Uterus (tissue), 4 donors: ENCODE measurements at places on chromosomes 12 and 14. TPM values are rescaled to one million over a fixed set of nuclear protein-coding genes. Genes with fewer than 3 reads are reported as not detected.

DNA sequence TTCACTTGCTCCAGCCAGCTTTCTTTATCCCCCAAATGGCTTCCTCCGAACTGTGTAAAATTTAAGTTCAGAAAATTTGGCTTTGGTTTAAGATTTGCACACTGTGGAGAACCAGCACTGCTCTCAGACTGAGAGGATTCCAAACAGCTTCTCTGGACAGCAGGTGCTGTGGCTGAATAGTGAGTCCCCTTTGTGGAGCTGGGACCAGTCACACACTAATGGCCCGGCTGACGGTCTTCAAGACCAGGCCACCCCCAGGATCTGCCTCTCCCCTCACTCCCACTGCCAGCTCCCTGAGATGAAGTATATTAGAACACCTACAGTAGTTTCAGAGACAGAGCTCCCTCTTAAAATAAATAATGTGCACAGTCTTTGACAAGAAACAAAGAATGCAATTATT is 267.3 kb downstream of the BCAT1 start:
- H3K4me1 ChIP-seq = no peaks in the 10 kb centered on the region
- H3K27me3 ChIP-seq = no peaks in the 10 kb centered on the region
- no peaks in the 10 kb centered on the region for H3K36me3 ChIP-seq
- no peak for DNase-seq
- H3K27ac ChIP-seq = no peak overlapping the region
- H3K4me3 ChIP-seq = no peak overlapping the region

DNA sequence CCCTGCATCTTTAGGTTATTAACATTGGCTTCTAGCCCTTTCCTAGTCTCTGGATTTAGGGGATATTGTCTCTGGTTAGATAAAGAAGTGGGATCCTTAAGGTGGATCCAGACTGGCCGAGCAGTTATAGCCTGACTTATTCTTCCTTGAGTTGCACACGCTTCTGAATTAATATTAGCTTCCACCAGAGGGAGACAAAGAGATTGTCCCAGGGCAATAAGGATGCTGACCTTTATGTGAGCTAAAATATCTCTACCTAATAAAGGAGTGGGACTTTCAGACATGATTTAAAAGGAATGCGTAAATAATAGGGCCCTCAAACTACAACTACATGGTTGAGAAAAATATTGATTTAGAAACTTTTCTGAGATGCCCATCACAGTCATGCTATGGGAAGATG is 139.7 kb downstream of the SLCO1B3 start:
- H3K27ac ChIP-seq = no peak overlapping the region
- H3K27me3 ChIP-seq = no peaks in the 10 kb centered on the region
- no peaks in the 10 kb centered on the region for H3K4me1 ChIP-seq
- no peaks in the 10 kb centered on the region for H3K36me3 ChIP-seq
- no peak overlapping the region for H3K4me3 ChIP-seq

DNA sequence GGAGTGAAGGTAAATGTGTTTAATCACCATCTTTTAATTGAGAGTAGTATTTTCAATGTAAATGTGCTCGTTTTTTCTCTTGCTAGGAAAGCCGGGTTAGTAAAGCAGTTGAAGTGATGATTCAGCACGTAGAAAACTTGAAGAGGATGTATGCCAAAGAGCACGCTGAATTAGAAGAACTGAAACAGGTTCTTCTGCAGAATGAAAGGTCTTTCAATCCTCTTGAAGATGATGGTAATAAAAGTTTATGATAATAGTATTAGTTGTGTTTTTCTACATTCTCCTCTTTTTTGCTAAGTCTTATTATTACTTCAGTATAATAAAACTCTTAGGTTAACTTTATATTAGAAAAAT is 93.9 kb downstream of the DNAI7 start:
- DNase-seq = no peak
- H3K36me3 ChIP-seq = no peaks in the 10 kb centered on the region
- H3K27ac ChIP-seq = no peak overlapping the region
- no peak overlapping the region for H3K4me3 ChIP-seq
- no peaks in the 10 kb centered on the region for H3K27me3 ChIP-seq

GRCh38 chr14:71737760-71738159 is 194.5 kb upstream of the RGS6 start:
- H3K36me3 ChIP-seq = no peaks in the 10 kb centered on the region
- no peaks in the 10 kb centered on the region for H3K27me3 ChIP-seq
- H3K27ac ChIP-seq = no peak overlapping the region
- H3K4me1 ChIP-seq = no peaks in the 10 kb centered on the region
- H3K4me3 ChIP-seq = no peak overlapping the region

LHX5 gene
- total RNA-seq = not detected

DNA sequence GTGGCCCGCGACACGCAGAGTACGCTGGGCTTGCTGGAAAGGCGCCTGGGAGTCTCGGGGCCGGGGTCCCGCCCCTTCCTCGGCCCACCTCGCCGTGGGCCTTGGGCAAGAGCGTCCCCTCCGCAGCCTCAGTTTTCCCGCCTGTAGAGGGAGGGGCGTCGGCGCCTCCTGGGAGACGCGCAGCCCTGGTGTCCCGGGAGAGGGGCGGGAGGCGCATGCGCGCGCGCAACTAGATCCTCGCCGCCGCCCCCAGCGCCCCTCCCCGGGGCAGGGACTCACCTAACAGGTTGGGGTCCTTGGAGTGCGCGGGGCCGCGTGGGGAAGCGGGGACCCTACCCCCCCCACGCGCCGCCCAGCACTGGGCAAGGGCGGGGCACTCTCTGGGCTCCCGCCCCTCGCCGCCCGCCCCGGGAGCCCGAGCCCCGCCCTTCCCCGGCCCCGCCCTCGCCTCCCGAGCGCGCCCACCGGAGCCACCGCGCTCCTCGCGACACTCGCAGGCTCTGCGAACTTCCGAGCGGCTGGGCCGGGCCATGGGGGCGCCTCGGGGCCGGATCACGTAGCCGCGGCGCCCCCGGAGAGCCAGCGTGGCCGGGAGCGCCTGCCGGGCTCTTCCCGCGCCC is at the start of gene KIF26A:
Gene KIF26A, plus strand, starts transcription at position 490 of the 620 bp plus-strand sequence. CDS start 136 bp downstream, outside the sequence.
- no peaks in the 10 kb centered on the region for H3K36me3 ChIP-seq
- H3K27ac ChIP-seq = no peak within 1 kb of the TSS
- no peaks in the 10 kb centered on the region for H3K27me3 ChIP-seq
- no peak for DNase-seq

DNA sequence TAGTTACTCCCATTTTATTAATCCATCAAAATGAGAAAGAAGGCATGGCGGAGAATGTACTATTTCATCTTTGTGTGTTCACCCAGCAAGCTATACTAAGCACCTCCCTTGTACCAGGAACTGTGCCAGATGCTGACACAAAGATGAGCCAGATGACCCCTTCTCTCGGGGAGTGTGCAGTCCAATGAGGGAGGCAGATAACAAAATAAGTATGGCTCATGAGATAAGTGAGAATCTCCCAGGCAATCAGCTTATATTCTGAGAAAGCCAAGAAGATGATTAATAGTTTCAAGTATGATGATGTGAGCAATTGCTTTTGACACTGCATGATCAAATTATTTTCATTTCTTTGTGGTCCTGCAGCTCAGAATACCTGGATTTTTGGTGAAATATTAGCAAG is 1.3 kb upstream of the TMEM233 start:
- no peak for DNase-seq
- no peaks in the 10 kb centered on the region for H3K4me1 ChIP-seq
- no peak overlapping the region for H3K27ac ChIP-seq
- no peaks in the 10 kb centered on the region for H3K36me3 ChIP-seq
- H3K4me3 ChIP-seq = no peak overlapping the region

DNA sequence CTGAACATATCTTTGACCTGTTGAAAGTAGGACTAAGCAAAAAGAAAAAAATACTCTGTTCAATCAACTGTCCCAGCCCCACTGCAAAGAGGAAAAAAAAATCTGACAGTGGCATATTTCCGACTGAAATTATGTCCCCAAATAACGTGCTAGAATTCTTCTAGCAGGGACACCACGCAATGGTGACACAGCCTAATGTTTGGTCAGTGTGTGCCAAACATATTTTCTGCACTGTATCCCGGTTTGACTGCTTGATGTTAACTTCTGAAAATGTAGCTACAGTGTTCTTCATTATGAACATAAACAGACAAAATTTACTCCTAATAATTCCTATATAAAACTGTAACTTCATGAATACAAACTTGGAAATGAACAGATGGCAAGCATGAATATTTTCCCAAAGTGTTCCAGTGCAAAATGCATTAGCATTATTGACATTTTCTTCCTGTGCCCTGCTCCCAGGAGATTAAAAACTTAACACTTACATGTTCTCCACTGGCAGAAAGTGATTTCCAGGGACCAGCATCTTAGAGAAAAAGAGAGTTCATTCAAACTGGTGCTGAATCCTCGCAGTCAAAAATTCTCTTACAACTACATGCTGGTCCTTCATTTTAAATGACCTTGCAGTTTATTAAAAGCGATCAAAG is 72.4 kb upstream of the SYT1 start:
- H3K27ac ChIP-seq = no peak overlapping the region
- no peaks in the 10 kb centered on the region for H3K4me1 ChIP-seq
- no peak overlapping the region for H3K4me3 ChIP-seq

- H3K27me3 ChIP-seq = no peaks in the 10 kb centered on the region
- no peaks in the 10 kb centered on the region for H3K36me3 ChIP-seq
- H3K4me3 ChIP-seq = no peak overlapping the region
- no peak for DNase-seq
- no peak overlapping the region for H3K27ac ChIP-seq
These were observed 51.7 kb downstream of the PPP1R12A start for GRCh38 chr12:79883216-79883615.

- no peak overlapping the region for H3K4me3 ChIP-seq
- no peaks in the 10 kb centered on the region for H3K27me3 ChIP-seq
- H3K27ac ChIP-seq = no peak overlapping the region
- H3K4me1 ChIP-seq = no peaks in the 10 kb centered on the region
- DNase-seq = no peak
These were observed 167.1 kb downstream of the CHST11 start for GRCh38 chr12:104623883-104624282.

DNA sequence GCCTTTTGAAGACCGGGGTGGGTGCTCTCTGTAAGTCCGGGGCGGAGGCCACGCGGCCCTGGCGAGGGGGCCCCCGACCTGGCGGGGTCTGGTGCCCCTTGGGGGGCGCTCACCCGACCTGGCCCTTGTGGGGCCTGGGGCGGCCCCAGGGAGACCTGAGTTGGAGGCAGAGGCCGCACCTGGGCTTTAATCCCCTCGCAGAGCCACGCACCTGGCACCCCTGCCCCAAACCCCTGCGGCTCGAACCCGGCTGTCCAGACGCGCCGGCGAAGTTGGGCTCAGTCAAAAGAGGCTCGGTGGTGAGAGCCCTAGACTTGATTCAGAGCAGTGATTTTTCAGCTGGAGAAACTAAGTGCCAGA is 267 bp downstream of the CFAP251 start:
- no peak overlapping the region for H3K4me3 ChIP-seq
- no peaks in the 10 kb centered on the region for H3K27me3 ChIP-seq
- no peaks in the 10 kb centered on the region for H3K4me1 ChIP-seq
- no peak overlapping the region for H3K27ac ChIP-seq
- no peak for DNase-seq

DNA sequence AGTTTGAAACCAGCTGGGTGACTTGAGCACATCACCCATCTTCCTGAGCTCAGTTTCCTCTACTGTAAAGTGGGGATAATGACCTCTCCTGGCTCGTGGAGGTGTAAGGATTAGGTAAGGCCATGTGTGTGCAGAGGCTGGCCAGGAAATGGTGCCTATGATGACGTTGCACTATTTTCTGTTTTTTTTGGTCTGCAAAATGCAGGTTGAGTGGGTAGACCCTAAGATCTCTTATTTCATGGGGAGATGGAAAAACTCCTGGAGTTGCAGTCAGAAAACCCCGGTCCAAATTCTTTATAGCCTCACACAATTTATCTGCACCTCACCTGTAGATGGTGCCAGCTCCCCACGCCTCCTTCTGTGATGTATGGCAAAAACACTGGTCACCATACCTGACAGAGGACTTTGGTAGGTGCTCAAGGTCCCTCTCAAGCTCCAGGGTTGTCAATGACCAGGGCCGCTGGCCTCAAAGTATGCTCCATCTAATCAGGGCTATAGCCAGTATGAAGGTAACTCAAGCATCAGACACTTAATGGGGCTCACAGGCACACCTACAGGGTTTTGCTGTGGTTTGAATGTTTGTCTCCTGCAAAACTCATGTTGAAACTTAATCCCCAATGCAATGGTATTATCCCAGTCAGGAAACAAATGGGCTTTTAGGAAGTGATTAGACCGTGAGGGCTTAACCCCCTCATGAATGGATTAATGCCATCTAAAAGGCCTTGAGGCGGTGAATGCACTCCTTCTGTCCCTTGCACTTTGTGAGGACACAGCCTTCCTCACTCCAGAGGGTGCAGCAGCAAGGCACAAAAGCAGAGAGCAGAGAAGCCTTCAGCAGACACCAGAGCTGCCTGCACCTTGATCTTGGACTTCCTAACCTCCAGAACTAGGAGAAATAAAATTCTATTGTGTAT is 17.6 kb downstream of the C14orf132 start:
- no peak overlapping the region for H3K27ac ChIP-seq
- no peaks in the 10 kb centered on the region for H3K36me3 ChIP-seq
- peaks cover 23% of the 10 kb centered on the region for H3K4me1 ChIP-seq
- no peak for DNase-seq
- no peak overlapping the region for H3K4me3 ChIP-seq

PDE3A gene
- 75.8 TPM for total RNA-seq

APOF gene
- not detected for total RNA-seq

- no peak overlapping the region for H3K4me3 ChIP-seq
- no peak overlapping the region for H3K27ac ChIP-seq
- no peaks in the 10 kb centered on the region for H3K36me3 ChIP-seq
- no peaks in the 10 kb centered on the region for H3K4me1 ChIP-seq
- DNase-seq = no peak
These were observed 23.1 kb upstream of the NKX2-8 start for GRCh38 chr14:36605506-36605857.

DNA sequence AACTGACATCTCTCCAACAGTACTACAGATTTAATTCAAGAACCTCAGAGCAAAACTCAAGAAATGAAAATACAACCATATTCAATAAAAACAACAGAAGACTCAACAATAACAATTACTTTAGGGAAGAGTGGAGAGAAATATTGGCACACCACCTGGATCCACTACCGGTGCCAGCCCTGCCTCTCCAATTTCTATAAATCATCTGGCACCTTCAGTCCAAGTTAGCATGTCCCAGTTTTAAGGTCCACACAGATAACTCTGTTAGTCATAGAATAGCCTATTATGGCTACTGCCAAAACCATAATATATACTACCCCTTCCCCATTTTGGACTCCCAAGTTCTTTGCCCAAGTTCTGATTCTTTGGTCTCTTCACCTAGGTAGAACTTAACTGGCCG is 69.9 kb upstream of the PSMA6 start:
- no peaks in the 10 kb centered on the region for H3K27me3 ChIP-seq
- no peaks in the 10 kb centered on the region for H3K36me3 ChIP-seq
- no peak for DNase-seq
- no peaks in the 10 kb centered on the region for H3K4me1 ChIP-seq

CTSG gene
- total RNA-seq = not detected

DNA sequence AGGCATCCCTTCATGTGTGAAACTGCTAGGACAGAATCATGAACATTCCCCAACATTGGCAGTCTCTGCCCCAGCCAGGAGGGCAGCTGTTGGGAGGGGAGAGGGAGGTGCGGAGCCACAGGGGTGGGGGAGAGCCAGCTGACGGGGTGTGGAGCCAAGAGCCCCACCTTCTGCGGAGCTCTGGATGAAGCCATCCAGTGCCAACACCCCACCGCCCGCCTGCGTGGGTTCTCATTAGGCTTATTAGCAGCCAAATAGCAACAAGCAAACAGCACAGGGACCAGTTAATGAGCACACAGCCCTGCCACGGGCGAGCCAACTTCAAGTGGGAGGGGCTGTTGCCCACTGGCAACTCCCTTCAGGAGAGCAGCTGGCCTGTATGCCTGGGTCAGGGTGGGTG is 12.1 kb downstream of the LTBP2 start:
- H3K4me3 ChIP-seq = no peak overlapping the region
- H3K36me3 ChIP-seq = no peaks in the 10 kb centered on the region
- H3K27me3 ChIP-seq = no peaks in the 10 kb centered on the region

LRRK2 gene
- total RNA-seq = 17.1 TPM

KRT2 gene
- not detected for total RNA-seq
